HFF-Myc (cell line): ENCODE measurements at places on chromosomes 7 and 10.
A peak's percentile ranks its signal among the peaks of the same experiment; 100 is the strongest.

DNA sequence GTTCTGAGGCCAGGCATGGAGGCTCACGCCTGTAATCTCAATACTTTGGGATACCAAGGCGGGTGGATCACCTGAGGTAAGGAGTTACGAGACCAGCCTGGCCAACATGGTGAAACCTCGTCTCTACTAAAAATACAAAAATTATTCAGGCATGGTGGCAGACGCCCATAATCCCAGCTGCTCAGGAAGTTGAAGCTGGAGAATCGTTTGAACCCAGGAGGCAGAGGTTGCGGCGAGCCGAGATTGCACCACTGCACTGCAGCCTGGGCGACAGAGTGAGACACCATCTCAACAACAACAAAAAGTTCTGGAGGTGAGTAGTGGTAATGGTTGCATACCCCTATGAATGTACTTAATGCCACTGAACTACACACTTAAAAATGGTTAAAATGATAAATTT, 60.3 kb upstream of the SP4 start:
- DNase-seq = no peak

DNA sequence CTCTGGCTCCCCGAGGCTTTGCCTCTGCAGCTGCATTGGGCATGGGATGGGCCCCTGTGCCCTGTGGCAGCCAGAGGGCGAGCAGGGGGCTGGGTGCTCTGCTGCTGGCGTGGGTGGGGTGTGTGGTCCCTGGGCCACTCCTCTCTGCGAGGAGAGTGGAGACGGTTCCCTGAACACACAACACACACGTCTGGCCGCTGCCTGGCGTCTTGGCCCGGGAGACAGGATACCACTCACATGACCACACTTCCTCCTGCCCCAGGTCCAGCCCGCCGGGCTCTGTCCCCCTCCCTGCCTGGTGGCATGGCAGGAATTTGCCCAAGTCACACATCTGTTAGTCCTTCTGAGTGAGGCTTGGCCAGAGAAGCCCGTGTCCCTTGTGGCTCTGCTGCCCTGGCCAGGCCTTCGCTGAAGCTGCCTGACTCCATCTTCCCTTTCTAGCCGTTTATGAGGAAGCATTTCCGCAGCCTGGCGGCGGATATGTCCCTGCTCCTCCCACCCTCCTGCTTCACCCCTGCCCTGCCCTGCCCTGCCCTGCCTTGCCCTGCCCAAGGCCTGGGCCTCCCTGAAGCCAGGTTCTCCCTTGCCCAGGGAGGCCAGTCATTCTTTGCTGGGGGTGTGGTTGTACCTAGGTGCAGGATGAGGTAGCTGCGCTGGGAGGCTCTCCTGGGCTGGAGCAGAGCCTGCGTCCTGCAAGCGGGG, 3.0 kb downstream of the BRI3 start:
- DNase-seq = peak; percentile 26

- DNase-seq = no peak
These were observed 5.3 kb upstream of the NEUROG3 start for GRCh38 chr10:69578508-69578991.

DNA sequence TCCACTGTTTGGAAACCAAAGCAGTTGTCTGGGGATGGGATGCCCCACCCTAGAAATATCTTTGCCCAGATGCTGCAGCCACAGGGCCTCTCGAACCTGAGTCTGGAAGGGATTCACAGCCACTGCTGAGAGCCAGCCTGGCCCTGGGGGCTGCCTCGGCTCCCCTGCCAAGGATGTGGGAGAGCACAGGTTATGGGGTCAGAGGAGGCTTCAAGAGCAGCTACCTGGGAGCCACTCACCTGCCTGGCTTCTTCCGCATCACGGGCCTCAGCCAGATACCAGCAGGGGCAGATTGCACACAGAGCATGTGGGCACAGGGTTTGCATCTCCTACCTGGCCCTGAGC, 5.4 kb upstream of the PWWP2B start:
- no peak for DNase-seq

GRCh38 chr7:41695661-41696322, 7.1 kb downstream of the INHBA start:
- no peak for DNase-seq

- no peak for DNase-seq
These were observed 2.8 kb upstream of the ERCC6 start for GRCh38 chr10:49541762-49542161.

DNA sequence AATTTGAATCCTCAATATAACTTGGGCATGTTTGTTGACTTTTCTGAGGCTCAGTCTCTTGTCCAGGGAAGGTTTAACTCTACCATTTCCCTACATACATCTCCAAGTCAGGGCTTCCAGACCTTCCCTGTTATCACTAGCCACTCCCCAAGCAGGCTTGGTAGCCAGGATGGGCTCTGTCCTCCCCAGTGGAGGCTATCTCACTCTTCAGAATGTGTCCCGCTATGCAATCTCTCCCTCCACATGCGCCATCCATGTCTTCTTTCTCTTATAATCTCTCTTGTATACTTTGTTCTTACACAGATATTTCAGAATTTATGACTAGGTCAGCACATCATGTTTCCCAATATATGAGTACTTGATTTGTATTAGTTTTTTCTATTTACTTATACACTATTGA, 310.4 kb downstream of the HGF start:
- DNase-seq = no peak
